Stimulated activated naive CD8-positive, alpha-beta T cell treated with anti-CD3 and anti-CD28 coated beads, Interleukin-15, amount 100 ng/mL, for 72 hours (primary cell): ENCODE measurements at places on chromosomes 5 and 9.

DNA sequence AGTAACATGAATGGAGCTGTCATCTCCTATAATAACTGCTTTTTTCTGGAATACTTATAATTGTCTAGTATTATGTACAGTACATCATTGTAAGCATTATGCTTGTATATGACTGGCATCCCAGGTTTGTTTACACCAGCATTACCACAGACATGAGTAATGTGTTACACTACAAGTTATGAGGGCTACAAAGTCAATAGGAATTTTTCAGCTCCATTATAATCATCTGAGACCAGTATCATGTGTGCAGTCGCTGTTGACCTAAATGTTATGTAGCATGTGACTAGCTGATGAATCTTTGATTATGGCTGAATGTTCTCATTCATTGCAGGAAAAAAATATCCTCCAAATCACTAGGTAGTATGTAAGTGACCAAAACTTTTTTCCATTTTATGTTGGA, 2.2 kb downstream of the ZCCHC9 start:
- no peak for DNase-seq

GRCh38 chr5:115817386-115817785, 927 bp upstream of the CDO1 start:
- no peak for DNase-seq

DNA sequence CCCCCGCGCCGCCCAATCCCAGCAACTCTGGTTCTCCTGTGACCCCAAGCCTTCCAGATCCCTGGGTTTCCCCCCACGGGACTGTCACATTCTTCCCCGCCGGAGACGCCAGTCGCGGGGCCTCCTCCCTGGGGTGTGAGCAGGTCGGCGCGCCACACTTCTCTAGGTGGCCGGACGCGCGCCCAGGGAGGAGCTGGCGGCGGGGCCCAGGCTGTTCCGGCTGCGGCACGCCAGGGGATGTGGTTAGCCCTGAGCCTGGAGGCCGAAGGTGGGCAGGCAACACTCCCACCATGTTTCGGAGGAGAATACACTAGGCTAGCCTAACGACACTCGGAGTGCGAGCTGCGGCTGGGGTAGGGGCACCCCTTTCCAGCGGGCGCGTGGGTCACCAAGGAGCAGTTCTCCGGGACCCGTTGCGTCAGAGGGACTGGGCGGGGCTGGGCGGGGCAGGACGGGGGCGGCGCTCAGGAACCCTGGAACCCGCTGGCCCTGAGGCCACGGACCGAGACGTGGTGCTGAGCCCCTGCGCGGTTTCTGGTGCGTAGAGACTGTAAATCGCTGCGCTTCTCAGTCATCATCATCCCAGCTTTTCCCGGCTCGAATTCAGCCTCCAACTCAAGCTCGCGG, at the start of gene SLC27A6:
Gene SLC27A6 (plus strand): TSS at position 478 of the 627 bp plus-strand sequence. CDS start 650 bp downstream, outside the sequence.
- DNase-seq = no peak

DNA sequence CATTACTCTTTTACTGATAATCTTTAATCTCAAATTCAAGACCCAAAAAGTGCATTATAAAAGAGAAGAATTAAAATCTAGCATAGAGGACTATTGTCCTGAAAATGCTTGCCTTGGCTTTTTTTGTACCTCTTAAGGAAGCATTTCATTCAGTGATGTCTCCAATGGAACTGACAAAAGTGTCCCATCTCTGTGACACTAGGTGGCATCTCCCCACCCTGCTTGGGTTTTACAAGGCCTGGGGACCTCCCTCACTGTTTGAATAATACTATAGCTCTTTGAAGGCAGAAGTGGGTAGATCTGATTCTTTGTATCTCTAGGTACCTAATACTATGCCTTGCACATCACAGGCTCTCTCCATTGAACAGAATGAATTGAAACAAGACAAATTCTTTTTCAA, 180.6 kb downstream of the EPB41L4A start:
- DNase-seq = no peak

DNA sequence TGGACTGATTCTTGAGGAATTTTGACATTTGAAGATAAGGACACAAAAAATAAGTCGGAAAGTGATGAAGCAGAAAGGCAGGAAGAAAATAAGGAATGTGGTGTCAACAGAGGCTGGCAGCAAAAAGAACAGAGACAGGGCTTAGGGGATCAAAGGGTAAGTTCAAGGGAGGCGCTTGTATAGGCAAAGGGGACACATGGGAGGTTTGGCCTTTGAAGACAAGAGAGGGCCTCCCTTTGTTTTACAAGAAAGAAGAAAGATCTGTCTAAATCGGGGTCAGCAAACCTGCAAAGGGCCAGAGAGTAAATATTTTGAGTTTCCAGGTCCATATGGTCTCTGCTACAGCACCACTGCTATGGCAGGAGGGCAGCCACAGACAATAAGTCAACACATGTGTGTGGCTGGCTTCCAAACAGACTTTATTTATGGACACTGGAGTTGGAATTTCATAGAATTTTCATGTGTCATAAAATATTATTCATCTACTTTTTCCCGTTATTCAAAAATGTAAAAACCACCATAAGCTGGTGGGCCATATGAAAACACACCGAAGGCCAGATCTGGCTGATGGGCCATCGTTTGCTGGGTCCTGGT, 112.0 kb upstream of the FBXL7 start:
- DNase-seq = no peak
